ENCODE measurements at places on chromosomes 7 and 10.

GRCh38 chr10:49682879-49683278 lies 3.4 kb downstream of the C10orf53 start:
- no peak for DNase-seq

GRCh38 chr10:75663947-75664664 lies 232.7 kb downstream of the LRMDA start:
- no peak for DNase-seq

- no peak for DNase-seq
Measured at GRCh38 chr10:132346806-132347205, 14.8 kb downstream of the LRRC27 start.

DNA sequence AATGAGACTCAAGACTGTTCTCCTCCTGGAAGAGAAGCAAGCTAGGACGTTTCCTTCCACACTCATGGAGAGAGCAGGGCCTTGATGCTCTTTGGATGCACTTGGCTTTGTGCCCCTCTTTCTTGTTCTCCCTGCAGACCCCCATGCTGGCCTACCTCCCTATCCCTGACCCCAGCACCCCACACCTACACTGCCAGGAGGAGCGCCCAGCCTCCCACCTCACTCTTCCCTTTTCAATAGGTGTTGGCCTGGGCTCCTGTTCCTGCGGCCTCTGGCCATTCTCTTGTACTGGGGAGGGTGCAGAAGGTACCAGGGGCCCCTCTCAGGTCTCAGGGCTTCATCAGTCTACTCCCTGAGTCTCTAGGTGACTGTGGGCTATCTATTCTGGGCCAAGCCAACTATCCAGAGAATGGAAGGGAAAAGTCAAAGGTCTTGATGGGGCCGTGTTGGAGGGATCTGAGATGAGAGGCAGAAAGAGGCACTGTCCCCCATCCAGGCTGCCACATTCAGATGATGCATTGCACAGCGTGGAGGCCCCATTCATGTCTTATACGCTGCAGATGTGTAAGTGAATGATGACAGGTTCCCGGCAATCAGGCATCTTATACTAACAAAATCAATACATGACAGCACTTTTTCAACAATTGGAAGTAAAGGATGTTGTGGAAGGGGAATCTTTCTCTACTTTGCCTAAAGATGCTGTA lies 32.7 kb upstream of the LOXL4 start:
- DNase-seq: no peak

GRCh38 chr10:44388641-44389040 lies 3.7 kb upstream of the CXCL12 start:
- DNase-seq: no peak

DNA sequence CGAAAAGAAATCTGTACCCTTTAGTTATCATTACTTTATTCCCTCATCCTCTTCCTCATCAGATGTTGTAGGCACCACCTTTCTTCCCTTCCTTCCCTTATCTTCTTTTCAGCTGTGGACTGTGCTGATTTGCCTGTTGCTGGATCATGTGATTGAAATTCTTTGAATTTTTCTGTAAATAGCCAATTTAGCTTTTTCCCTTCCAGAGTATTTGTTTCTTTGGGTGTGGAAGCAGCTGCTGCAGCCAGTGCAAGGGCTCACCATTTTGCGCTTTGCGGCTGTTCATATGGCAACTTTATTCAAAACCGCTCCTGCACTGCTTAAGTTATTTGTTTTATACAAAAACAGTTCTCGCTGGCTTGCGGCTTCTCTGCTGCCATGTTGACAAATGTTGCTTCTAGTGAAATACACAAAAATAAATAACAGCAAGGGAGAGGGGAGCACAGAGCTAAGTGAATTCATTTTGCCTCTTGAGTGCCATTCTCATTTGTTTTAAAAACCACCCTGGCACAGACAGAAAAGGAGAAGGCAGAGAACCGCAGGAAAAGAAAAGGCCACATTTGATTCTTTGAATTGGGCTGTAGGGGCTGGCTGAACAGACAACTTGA lies 151.2 kb downstream of the AUTS2 start:
- DNase-seq: no peak

DNA sequence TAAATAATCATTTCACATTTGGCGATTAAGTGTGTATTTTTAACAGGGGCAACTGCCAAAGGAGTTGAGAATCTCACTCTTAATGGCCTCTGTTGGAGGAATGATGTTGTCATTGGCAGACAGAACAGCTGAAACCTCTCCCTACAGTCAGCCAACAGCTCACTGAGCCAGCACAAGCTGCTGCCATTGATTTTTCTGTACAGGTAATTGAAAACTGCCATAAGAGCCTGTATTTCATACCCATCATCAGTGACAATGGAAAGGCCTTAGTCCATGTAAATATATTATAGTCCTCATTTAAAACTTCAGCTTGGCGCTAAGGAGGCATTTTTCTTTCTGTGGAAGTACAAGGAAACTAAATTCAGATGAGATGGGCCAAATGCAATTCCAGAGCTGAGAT lies 28.1 kb upstream of the PTN start:
- DNase-seq: no peak

GRCh38 chr10:35257057-35257983 lies 79.0 kb upstream of the CCNY start:
- no peak for DNase-seq

DNA sequence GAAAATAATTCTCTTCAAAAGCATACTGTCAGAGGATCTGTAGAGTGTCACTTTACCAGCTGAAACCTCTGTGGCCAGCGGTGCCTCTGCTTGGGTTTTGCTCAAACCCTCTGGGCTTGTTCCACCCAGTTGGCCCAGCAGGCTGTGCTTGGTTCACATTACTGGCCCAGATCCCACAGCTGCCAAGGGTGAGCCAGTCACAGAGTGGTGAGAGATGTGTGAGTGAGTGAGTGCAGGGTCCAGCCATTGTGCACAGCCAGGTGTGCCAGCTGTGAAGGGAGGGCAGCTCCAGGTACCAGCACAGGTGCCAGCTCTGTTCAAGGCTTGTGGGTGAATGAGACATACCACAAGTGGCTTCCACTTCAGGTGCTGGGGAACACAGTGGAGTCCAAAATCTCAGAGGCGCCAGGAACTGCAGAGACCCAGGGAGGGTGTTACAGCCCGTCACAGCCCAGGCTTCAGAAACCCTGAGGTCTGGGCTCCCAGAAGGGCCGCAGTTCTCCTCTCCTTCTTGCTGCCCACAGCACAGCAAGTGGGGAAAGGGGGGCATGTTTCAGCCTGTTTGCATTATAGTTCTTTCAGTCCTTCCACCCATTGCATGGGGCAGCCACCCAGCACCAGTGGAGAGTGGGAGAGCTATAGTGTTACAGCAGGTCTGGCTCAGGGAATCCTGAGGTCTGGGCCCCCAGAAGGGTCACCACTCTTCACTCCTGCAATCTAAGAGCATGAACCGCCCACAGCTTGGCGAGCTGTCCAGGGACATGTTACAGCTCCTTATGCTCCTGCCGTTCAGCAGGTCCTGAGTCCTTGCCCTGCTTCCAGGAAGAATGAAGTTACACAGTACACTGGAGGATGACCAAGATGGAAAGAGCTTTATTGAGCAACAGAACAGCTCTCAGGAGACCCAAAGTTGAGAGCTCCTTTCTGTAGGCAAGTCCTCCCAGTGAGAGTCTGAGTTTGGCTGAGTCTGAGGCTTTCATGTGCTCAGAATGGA lies 931.7 kb upstream of the SORCS1 start:
- DNase-seq: no peak

DNA sequence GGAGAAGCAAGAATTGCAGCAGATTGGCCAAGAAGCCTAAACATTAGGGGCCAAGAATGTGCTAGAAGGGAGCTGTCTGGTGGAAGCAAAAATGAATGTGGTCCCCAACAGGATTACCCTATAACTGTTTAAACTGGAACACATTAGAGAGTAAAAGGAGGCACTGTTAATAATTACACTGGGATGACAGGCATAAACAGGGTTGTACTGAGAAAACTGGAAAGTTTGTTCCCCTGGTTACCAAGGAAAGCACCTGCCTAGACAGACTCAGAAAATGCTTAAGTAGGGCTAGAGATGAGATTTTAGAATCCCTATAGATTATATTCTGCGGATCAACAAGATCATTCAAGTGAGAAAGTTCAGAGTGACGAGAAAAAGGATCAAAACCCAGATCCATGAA lies 100.8 kb downstream of the CTTNBP2 start:
- DNase-seq: no peak

DNA sequence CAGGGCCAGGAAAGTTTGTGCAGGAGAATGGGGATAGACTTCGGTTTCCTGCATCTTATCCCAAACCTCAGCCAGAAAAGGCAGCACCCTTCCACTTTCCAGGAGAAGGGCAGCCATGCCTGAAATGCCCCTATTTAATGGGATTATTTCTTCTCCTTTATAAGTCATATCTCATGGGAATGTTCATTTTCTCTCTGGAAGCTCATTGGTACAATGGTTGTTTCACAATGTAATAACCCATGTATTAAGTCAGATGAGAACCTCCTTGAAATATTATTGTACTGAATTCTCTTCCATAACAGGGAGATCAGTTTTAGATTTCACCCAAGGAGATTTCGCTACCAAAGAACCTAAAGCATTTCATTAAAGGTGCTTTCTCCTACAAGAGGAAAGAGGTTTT lies 457.5 kb downstream of the KCNMA1 start:
- no peak for DNase-seq

GRCh38 chr7:45088821-45089340 lies at the start of gene NACAD:
TSS of gene NACAD (minus strand) at chr7:45088969. CDS start at chr7:45088894, 75 bp downstream.
- DNase-seq: no peak

GRCh38 chr10:71343392-71343773 lies 24.3 kb downstream of the SLC29A3 start:
- DNase-seq: no peak

- no peak for DNase-seq
Measured at GRCh38 chr7:121202125-121202524, 126.7 kb upstream of the WNT16 start.

DNA sequence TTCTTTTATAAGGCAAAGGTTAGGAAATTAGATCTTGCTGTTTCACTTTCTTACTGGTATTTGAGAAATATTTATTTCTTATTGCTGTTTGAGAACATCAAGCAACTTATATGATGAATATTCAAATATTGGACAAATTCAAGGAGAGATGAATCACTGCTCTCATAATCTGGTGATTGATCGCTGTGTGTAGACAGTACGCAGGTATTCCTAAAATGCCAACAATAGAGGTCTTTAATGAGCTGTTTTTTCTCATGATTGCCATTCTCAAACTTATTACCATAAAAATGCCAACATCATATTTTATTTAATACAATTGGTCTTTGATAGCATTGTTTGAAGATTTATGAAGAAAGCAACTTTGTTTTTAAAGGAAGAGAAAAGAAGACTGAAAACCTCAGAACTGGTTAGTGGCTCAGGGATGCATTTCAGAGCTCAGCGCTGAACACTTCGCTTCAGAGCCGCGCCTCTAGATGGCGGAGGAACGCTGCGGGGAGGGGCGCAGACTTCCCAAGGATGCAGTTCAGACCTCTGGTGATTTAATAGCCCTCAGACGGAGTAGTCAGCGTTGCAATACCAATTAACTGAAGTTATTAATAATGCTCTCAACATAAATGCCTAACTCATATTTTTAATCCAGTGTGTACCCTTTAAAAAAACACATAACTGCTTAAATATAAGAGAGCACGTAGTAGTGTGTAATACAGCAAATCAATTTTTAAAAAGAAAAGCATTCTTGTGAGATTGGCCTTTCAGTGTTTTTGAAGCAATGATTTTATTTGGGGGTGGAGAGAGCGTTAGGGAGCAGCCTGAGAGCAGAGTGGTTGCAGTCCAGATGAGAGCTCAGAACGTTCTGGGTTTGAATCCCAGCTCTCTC lies 38.5 kb upstream of the STEAP4 start:
- no peak for DNase-seq
